ENCODE measurements at places on chromosomes 11 and 22.

- DNase-seq, result no peak
Measured at GRCh38 chr11:63099555-63099954, 44.5 kb downstream of the SLC22A24 start.

DNA sequence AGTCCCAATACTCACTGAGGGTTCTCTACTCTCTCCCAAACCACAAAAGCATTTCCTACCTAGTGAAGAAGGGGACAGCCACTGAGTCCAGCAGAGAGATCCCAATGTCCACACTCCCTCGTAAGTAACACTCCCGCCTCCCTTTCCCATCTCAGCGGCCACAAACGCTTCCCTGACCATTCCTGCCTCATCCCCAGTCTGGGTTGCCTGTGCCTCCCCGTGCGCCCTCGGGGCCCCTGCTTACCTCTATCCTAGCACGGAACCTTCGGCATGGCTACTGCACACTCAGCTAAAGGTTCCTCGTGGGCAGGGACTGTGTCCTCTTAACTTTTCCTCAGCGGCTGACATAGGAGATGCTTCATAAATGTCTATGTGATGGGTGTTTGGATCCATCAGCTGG is 1.5 kb downstream of the UPK2 start:
- DNase-seq, result no peak

DNA sequence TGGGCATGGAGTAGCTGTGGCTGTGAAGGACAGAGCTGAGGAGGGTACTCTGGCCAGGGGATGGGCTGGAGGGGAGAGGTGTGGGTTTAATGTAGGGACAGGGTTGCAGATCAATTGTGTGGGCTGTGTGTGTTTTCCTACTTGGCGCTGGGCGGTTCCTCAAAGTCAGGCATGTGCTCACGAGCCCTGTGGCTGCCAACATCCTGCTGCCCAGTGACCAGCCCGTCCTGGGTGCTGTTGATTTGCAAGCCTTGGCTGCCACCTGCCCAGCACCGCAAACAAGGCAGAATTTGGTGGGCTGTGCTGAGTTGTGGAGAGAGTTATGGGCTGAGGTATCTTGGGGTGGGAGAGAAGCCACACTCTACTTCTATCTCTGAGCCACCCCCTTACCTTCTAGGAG is 69.2 kb downstream of the SCN3B start:
- no peak for DNase-seq

- DNase-seq, result no peak
Measured at GRCh38 chr11:74754507-74755252, 6.0 kb downstream of the RNF169 start.

DNA sequence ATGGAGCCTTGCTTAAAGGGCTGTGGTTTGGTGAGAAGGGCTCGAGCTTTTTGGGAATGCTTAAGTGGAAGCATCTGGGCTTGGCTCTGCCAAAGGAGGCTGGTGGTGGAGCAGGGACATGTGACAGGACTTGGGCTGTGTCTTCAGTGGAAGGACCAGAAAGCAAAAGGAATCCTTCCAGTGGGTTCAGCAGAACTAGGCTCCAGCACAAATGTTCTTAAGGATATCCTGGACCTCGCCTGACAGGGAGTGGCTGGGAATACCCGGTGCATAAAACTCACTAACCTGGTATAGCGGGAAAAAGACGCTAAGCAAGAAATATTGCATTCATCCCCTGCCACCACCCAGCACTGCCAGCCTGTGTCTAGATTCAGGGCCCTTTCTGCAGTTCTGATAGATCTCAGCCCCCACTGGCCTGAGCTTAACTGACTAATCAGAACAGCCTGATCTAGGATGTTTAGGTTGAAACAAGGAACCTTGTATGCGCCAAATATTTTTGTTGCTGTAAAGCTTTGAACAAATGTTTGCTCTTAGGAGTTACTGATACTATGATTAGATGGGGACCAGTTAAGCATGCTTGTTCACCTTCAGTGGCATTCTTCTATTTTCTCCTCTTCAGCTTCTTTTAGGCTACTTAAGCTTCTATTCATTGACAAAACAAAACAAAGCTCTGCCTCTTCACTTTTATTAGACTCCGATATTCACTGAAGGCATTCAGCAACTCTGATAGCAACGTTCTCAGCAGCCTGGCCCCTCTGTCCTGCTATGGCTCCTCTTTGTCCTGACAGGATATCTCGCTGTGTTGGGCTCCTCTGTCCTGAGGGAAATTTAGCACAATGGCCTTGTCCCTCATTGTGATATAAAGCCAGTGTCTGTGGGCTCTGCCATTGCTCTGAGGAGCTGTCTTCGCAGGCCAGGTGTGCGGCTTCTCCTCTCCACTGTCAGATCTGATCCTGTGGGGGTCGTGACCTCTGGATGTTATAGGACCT is 25.0 kb downstream of the PPFIBP2 start:
- no peak for DNase-seq

- DNase-seq, result peak; percentile 4
Measured at GRCh38 chr11:121589946-121590537, 137.3 kb upstream of the SORL1-AS1 start.

DNA sequence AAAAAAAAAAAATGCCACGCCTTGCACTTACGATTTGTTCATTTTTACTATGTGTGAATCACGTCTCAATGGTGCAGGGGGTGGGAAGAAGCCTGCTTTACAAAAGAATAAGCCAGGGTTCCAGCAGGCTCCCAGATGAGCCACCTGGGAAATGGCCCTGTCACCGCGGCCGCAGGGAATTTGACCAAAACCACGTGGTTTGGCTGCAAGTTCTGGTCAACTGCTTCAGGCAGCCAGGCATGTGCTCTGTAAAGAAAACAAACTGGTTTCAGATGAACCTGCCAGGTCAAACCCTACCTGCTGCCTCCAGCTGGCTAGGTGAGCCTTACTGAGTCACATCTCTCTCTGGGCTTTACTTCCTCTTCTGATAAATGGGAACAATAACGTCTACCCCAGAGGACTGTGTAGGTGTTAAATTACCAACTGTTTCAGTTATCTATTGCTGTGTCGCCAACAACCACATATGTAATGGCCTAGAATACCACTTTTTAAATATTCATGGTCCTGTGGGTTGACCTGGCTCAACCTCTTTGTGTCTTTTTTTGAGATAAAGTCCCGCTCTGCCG is 30.5 kb upstream of the GCAT start:
- DNase-seq, result no peak

- no peak for DNase-seq
Measured at GRCh38 chr11:131478341-131478740, 107.9 kb downstream of the NTM start.

- no peak for DNase-seq
Measured at GRCh38 chr11:39461066-39461465, 1998.4 kb downstream of the LRRC4C start.

GRCh38 chr11:134915212-134915611 is 503.2 kb upstream of the B3GAT1 start:
- no peak for DNase-seq

DNA sequence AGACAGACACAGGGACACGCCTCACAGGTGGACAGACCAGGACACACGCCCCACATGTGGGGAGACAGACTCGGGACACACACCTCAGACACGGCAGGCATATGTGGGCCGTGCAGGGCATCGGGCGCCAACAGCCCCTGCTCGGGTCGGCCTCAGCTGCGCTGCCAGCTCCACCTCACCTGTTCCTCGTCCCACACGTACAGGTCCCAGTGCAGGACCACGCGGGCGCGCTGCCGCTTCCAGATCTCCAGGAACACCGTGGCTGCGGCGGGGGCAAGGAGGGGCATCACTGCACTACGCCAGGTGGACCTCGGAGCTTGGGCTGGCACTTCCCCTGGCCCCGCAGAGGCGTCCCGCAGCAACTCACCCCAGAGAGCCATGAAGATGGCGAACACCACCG is 12.4 kb downstream of the ANO9 start:
- DNase-seq, result no peak

- DNase-seq, result no peak
Measured at GRCh38 chr11:86737737-86738136, 62.6 kb upstream of the PRSS23 start.

- no peak for DNase-seq
Measured at GRCh38 chr11:24615451-24616160, 118.8 kb downstream of the LUZP2 start.

- no peak for DNase-seq
Measured at GRCh38 chr11:64604458-64605243, 13.6 kb downstream of the SLC22A12 start.

DNA sequence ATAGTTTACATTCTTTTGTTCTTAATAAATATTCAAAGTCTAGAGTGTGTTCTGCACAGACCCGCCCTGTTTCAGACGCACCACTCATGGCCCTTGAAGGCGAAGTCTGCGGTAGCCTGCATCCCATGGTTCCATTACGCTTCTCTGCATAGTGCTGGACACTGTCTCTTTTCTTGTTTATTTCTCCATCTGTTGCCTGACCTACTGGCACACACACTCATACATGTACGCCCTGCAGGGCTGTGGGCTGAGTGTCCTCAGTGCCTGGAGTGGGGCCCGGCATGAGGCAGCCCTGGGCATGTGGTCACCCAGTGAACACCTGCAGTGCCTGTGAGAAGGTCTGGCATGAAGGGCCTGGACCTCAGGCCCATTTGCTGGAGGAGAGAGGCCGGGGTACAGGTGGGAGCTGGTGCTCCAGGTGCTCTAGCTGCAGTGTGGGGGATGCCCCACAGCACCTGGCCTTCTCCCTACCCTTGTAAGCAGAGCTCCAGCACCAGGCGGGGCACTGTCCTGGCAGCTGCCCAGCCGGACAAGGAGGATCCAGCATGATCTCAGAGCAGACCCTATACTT is 404.1 kb downstream of the TBC1D22A start:
- DNase-seq, result no peak

DNA sequence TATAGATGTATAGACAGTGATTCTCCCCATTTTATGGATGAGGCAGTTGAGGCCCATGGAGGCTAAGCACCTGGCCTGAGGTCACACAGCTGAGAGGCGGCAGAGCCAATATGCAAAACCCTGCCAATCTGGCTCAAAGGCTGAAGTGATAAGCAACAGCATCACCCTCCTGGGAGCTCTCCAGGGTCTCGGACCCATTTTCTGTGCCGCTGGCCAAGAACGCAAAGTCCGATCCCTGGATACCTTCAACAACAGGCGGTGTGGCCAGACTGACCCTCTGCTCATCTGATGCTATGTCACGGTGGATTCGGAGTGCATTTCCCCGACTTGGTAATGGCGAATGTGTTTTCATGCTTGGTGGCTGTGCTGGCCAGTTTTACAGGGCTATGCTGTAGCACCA is 595.0 kb downstream of the TBC1D22A start:
- no peak for DNase-seq

DNA sequence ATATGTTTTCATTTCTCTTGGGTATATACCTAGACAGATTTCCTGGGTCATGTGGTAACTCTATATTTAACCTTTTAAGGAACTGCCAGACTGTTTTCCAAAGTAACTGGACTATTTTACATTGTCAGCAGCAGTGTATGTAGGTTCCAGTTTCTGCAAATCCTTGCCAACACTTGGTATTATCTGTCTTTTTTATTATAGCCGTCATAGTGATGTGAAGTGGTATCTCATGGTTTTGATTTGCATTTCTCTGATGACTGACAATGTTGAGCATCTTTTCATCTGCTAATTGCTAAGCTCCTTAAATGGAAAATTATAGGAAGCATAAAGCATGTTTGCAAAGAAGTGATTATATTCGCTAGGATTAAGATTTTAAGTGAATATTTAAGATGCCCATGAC is 13.9 kb downstream of the NNMT start:
- no peak for DNase-seq

- no peak for DNase-seq
Measured at GRCh38 chr11:92460213-92460612, 235.6 kb downstream of the FAT3 start.

GRCh38 chr11:77418155-77418970 is 55.5 kb downstream of the PAK1 start:
- no peak for DNase-seq

DNA sequence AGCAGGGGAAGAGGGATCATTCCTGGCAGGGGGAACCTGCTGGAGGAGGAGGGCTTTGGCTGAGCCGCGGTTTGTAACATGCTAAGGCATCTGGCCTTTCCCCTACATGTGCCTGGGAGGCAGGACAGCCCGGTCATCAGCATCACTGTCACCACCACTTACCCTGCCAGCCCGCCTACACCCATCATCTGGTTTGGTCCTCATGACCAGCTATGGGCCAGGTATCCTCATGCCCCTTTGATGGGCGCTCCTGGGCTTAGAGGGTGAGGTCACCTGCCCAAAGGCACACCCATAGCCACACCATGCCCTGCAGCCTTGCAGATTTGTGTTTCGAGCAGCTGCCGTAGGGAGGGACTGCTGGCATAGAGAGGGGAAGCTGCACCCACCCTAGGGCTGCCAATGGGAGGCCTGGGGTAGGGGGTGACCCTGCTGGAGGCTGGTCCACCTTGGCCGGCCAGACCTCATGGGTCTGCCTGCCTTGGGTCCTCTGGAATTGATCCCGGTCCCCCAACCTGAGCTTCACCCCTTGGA is 2.6 kb downstream of the MRGPRF start:
- DNase-seq, result no peak

DNA sequence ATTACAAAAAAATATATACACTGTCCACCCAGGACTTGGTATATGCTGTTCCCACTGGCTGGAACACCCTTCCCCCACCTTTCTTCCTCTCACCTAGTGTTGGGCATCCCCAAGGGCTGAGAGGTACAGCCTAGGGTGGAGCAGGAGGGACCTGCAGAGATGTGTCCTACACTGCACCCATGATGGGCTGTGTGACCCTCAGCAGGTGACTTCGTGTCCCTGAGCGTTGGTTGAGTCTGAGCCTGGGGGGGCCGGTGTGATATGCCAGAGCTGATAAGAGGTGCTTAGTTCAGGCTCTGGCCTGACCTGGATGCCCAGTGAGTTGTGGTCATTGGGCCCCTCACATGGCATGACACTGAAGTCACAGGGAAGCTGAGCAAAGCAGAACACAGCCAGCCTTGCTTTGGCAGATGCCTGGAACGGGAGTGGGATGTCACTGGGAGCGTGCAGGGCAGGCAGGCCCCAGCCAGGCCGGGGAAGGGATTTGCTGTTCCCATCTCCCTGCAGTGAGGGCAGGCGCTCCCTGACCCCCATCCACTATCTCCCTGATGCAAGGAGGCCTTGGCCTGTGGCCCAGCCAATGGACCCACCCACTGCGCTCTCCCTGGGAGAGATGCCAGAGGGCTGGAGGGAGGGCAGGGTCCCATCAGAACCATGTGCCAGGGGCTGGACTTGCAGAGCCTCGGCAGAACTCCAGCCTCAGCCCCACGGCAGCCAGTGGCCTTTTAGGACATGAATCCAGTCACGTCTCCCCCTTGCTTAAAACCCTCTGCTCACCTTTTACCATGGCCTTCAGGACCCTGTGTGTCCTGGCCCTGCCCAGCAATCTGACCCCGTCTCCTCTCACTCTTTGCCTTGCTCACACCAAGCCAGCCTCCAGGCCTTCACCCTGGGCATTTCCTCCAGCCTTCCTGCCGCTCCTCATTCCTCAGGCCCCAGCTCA is 138.9 kb downstream of the MN1 start:
- no peak for DNase-seq

GRCh38 chr11:61140416-61140815 is 20.8 kb downstream of the VPS37C start:
- no peak for DNase-seq

DNA sequence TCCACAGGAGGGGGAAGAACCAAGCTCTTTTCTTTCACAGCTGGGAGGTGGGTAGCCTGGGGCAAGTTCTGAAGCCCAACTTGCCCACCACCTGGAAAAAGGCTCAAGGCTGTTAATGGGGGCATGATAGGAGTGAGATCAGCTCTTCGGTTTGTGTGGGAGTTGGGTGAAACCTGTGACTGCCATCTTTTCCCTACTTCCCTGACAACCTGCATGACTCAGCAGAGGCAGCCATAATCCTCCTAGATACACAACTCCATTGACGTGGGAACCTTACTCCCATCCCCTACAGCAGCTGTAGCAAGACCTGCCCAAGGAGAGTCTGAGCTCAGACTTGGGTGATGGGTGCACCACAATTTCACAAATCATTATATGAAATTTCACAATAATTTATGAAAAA is 13.3 kb upstream of the OOSP4B start:
- DNase-seq, result no peak

GRCh38 chr11:126897430-126897829 is 103.1 kb downstream of the KIRREL3 start:
- DNase-seq, result no peak

Data from stimulated activated CD8-positive, alpha-beta memory T cell treated with anti-CD3 and anti-CD28 coated beads, Interleukin-15, amount 100 ng/mL, for 48 hours (primary cell).